ENCODE measurements at places on chromosomes 1 and 21. TPM values are rescaled to one million over a fixed set of nuclear protein-coding genes. Genes with fewer than 3 reads are reported as not detected.

DNA sequence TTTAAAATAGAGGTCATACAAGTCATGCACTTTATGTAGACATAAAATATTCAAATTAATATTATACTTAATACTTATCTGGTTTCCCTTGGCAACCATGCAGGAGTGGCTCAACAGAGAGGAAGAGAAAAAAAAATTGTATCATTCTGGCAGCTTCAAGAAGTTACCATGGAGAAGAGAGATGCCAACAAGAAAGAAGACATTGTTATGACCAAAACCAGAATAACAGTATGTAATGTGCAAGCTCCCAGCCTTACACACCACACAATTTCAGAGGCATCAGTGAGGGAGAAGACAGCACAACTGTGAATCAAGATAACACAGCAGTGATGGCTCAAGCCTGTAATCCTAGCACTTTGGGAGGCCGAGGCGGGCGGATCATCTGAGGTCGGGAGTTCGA is 49.1 kb upstream of the RCOR3 start:
- no peak for DNase-seq

DNA sequence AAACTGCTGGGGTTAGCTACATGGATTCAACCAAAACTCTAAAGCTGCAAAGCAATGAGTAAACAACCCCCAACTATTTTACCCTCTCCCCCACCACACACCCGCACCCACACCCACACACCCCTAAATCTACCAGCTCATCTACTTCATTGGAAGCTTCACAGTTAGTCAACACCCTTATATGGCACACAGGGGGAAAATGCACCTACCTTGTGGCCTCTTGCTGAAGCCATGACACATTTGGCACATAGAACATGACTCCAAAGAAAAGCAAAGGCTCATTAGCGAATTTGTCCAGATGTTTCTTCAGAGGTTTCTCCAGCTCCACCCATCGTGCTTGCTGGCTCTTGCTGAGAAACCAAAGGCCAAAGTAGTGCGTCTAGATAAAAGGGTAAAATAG is 99.8 kb downstream of the PTPN14 start:
- DNase-seq: no peak

- DNase-seq: no peak
Observed at GRCh38 chr21:33268393-33268736, 2.2 kb downstream of the IL10RB start.

DNA sequence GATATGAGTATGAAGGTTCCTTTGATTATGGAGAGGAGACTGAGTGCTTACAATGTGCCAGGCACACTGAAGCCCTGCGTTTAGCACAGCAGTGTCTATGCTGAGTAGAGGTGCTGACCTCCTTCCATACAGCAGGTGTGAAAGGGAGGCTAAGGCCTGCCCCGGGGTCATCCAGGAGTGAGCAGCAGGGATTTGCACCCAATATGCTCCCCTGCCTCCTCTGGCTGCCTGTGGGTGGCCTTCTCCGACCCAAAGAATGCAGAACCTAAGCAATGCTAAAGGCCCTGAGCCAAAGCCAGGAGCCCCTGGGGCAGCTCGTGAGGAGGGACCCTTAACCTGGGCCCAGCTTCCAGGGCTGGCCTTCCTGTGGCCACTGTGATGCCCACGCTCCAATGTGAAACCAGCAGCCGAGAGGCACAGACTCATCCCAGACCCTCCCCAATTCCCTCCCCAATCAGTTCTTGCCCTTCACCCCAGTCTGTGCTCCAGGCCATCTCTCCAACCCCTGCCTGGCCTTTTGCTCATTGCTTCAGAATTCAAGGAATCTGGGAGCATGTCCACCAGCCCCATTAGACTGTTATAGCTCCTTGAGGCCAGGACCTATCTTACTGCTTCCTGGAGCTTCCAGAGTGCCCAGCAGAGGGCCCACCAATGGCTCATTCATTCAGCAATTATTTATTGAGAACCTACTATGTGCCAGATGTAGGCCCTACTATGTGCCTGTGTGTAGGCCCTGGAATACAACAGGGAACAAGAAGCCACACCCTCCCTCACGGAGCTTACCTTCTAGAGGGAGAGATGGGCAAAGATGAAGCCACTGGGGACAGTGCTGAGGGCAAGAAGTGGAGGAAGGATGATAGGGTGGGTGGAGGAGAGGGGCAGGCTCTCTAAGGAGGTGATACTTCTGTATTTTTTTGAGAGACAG is 53.3 kb downstream of the TAS1R2 start:
- DNase-seq: no peak

WNT9A gene
- polyA plus RNA-seq: 1.0 TPM

GRCh38 chr1:156627313-156627880 is 8.2 kb downstream of the HAPLN2 start:
- no peak for DNase-seq

- no peak for DNase-seq
Observed at GRCh38 chr1:15948595-15949452, 27.1 kb downstream of the ZBTB17 start.

GRCh38 chr1:11562664-11563063 is 83.7 kb downstream of the DISP3 start:
- no peak for DNase-seq

DNA sequence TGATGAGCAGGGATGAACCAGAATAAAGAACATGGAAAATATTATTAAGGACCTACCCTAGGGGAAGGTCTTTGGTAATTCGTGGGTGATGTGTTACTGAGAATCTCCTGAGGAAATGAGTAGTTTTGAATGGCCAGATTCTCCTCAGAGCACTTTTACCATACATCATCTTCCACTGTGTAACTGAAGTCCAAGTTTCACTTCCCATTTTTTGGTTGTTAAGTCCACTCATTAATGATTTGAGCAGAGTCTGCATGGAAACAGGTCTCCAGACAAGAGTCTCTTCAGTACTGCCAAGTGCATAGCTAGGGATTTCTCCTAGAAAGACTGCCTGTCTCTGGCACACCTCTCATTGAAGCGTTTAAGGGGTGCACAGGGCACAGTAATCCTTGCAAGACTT is 48.7 kb upstream of the PCP4 start:
- no peak for DNase-seq

TNFRSF9 gene
- polyA plus RNA-seq: 0.11 TPM

GRCh38 chr1:180291004-180291403 is 60.9 kb downstream of the LHX4 start:
- no peak for DNase-seq

OR6N1 gene
- 0.14 TPM for polyA plus RNA-seq

DNA sequence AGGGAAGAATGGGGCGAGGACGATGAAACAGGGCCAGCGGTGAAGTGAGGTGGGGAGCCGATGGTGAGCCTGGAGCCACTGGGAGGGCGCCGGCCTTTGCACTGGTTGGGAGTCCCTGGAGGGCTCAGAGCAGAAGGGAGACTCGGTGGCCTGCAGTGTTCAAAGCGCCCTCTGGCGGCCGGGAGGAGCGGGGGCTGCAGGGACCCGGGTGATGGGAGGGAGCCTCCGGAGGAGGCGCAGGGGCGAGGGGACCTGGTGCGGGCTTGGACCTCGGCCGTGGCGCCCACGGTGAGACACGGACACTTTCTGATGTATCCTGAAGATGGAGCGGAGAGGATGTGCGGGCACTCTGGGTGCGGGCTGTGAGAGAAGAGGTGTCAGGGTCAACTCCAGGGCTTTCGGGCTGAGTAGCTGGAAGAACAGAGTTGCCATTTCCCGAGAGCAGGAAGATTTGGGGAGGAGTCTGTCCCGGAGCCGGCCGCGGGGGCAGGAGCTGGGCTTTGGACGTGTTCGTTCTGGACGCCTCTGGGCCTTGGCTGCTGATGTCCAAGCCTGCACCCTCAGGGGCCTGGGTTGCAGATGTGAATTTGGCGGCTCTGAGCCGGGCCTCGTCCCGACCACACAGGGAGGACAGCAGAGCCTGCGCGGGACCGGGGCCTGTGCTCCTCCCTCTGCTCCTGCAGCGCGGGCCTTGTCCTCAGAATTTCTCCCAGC is 29.7 kb downstream of the HEYL start:
- no peak for DNase-seq

- DNase-seq: no peak
Observed at GRCh38 chr1:48676376-48676775, 100.3 kb downstream of the BEND5 start.

MAGI3 gene
- 28.6 TPM for polyA plus RNA-seq

DNA sequence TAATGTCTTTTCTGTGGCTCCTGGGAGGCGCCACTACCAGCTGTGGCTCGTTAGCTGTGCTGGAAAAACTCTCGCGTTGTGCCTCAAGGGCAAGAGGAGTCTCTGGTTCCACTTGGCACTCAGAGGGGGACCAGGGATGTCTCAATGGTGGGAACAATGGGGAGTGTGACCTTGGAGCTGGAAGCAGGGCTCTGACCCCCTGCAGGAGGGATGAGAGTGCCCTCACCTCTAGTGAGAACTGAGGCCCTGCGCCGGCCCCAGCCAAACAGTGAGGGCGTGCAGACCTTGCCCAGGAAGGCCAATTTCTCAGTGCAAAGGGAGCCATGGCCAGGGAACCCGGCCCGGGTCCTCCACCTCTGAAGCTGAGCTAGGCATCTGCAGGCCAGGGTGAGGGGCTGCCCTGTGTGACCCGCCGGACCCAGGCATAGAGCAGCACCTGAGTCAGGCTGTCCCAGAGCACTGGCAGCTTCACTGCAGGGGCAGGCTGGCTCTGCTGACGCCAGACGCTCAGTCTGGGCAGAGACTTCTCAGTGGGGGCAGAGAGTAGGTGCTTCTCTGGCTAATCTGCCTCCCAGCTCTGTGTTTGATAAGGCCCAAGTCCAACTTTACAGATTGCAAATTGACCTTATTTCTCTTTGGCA is 1.8 kb downstream of the RD3 start:
- no peak for DNase-seq

- no peak for DNase-seq
Observed at GRCh38 chr1:55684131-55684650, 469.0 kb upstream of the USP24 start.

HEYL gene
- 21.8 TPM for polyA plus RNA-seq

DNA sequence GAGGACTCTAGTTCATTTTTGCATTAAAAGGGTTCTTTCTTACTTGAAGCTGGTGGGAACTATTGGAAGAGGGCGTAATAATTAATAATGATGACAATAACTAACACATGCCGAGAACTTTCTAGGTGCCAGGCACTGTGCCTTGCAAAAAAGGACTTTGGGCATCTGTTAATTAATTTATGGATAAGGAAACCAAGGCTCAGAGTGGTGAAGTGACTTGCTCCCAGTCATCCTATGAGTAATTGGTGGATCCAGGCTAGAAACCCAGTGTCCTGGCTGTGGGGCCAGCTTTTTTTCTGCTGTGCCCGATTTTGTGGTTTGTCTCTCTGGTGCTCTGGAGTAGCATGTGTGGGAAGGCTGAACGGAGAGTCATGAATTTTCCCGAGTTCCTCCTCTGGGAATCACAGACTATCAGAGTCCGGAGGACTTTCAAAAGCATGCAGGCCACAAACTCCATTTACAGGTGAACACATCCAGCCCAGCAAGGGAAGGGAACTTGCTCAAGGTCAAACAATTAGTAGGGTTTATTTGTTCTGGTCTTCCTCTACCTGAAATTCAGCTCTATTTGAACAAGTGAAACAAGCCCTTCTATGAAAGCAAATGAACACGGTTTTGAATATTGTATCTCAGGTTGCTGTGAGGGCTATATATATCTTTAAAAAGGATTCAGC is 23.4 kb downstream of the ROR1 start:
- DNase-seq: no peak

DNA sequence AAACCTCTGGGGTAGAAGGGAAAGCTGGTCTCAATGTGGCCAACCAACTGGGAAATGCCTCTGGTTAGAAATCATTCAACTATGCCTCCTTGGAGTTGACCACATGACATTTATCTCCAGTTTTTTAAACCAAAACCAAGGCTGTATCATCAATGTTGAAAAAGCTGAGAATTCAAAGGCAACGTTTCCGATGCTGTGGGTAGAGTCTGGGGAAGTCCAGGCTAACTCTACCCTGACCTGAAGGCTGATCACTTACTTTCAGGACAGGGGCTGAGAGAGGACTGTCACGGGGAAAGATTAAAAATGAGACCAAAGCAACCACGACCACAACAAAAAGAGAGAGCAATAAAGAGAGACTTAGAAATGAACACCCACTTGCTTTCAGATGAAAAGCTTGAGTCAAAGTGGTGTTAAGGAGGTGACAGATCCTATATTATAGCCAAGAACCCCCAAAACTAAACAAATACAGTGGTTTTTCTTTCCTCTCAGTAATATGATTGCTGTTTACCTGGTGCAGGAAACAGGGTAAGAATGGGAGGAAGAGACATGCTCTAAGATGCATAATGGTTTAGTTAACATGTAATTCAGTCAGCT is 90.8 kb upstream of the TNFSF4 start:
- DNase-seq: no peak

- DNase-seq: no peak
Observed at GRCh38 chr1:168335500-168335899, 54.8 kb downstream of the TBX19 start.

OLIG2 gene
- not detected for polyA plus RNA-seq

CALML6 gene
- polyA plus RNA-seq: 0.65 TPM

DCST1 gene
- 0.19 TPM for polyA plus RNA-seq

DNA sequence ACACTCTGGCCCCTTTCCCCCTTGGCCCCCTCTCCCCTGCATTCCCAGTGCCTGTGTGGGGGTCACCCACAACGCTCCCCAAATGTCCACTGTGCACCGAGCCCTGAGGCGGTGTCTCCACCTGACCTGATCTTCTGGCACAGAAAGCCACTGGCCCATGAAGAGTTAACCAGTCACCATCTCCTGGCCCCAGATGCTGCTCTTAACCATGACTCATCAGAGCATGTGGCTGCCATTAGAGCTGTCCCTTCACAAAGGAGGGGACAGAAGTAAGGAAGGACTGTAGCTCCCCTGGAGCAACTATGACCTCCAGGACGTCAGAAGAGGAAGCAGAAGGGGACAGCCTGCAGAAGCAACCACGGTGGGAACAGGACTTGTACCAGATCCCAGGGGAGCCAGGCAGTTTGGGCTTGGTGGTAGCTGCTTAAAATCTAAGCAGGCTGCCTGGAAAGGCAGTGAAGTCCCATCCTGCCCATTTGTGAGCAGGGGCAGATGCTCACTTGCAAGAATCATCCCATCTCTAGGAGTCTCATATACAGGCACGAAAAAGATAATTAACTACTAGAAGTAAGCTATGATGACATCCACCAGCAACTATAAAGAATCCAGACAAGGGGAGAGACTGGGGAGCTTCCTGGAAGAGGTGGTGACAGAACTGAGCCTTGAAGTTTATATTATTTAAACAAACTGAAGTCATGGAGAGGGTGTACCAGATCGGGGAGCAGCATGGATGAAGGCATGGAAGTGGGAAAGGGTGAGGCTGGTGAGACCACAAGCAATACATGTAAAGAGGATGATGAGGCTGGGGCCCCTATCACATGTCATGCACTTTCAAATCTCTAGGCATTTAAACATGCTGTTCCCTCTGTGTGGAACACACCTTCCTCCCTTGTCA is 1.1 kb upstream of the TTC39A start:
- no peak for DNase-seq

Measured in right renal pelvis (tissue), 4 donors.